ENCODE measurements at places on chromosomes 7 and 10. TPM values are rescaled to one million over a fixed set of nuclear protein-coding genes. Genes with fewer than 3 reads are reported as not detected.
A peak's percentile ranks its signal among the peaks of the same experiment; 100 is the strongest.

CRTAC1 gene
- 2.5 TPM for total RNA-seq

- no peak for DNase-seq
Measured at GRCh38 chr7:107312418-107312817, 143.6 kb downstream of the HBP1 start.

WEE2 gene
- not detected for total RNA-seq

- no peak for DNase-seq
Measured at GRCh38 chr10:101224910-101225823, 4.1 kb downstream of the LBX1 start.

- no peak for DNase-seq
Measured at GRCh38 chr7:138125598-138126111, 49.4 kb downstream of the AKR1D1 start.

DNA sequence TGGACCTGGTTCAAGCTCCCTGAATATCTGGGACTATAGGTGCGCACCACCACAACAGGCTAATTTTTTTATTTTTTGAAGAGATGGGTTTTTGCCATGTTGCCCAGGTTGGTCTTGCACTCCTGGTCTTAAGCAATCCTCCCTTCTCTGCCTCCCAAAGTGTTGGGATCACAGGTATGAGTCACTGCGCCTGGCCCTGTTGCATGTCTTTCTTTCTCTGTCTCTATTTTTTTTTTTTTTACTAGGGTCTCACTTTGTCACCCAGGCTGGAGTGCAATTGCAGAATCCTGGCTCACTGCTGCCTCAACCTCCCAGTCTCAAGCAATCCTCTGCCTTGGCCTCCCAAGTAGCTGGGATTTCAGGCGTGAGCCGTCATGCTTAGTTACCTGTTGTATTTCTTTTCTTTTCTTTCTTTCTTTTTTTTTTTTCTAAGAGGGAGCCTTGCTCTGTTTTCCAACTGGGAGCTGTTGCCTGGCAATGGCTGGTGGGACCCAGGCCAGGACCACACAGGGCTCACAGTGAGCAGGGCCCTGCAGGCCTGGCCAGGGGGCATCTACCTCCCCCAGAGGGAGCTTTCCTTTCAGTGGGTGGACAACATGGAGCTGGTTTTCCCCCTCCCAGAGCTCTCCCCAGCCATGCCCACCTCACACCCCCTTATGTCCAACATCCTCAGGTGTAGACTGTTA, 6.0 kb downstream of the MYL7 start:
- no peak for DNase-seq

TWIST1 gene
- total RNA-seq: 9.2 TPM

- DNase-seq: no peak
Measured at GRCh38 chr7:159197066-159197975, 52.7 kb upstream of the VIPR2 start.

DNA sequence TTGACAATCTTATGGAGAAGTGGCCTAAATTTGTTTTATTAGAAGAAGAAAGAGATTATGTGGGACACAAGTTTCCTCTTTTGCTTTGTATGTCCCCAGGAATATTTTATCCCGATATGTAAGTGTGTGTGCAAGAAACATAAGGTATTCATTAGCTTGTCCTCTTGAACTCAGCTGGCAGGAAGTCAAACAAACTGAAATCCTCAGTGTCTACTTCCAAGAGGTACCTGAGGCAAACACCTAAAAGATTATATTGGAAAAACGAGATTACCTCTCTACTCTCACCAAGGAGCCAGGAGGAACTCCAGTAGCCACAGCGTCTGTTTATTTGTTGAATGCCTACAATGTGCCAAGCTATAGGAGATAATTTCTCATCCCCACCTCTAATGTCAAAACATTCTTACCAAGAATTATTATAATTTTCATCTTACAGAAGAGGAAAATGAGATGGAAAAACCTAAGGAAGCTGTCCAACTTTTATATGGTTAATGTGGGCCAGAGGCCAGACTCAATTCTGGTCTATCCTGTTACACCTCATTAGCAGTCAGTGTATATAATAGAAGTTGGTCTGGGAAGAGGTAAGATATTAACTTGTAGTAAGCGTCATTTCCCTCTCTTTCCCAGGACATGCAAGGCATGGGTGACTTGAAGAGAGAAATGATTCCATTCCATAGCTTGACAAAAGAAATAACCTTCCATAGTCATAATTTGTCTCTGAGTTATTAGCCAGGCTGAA, 692.7 kb downstream of the MAGI2 start:
- DNase-seq: no peak

- DNase-seq: no peak
Measured at GRCh38 chr7:98771519-98771918, 98.3 kb downstream of the TMEM130 start.

DNA sequence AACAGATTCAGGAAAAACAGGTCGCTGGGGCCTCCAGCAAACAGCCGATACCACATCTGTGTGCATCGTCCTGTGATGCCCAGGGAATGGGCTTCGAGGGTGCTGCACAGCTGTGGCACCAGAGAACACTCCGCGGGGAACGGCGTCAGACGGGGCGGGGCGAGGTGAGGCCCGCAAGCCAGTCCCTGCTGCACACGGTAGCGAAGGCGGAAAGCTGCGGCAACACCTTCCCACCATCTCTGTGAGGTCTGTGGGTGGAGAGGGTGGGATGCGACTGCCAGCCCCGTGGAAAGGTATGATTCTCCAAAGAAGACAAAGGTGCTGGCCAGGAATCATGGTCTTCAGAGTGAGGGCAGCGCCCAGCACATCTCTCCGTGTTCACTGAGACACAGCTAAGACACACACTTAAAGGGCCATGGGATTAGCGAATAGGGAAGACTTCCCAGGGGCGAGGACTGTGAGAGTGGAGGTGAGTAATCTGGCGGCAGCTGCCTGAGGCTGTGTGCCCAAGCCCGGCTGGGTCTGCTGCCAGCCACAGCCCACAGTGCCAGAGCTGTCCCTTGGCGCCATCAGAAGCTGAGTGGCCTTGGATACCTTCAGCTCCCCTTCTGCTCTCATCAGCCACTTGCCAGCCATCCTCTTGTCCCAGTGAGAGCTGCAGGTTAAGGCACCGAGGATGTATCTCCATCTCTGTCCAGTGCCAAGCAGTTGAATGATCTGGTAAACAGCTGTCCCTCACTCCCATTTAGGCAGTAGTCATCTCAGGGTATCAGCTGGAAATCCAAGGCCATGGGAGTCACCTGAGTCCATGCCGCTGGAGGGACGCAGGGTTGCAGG, 17.6 kb downstream of the PRKAG2 start:
- no peak for DNase-seq

DNA sequence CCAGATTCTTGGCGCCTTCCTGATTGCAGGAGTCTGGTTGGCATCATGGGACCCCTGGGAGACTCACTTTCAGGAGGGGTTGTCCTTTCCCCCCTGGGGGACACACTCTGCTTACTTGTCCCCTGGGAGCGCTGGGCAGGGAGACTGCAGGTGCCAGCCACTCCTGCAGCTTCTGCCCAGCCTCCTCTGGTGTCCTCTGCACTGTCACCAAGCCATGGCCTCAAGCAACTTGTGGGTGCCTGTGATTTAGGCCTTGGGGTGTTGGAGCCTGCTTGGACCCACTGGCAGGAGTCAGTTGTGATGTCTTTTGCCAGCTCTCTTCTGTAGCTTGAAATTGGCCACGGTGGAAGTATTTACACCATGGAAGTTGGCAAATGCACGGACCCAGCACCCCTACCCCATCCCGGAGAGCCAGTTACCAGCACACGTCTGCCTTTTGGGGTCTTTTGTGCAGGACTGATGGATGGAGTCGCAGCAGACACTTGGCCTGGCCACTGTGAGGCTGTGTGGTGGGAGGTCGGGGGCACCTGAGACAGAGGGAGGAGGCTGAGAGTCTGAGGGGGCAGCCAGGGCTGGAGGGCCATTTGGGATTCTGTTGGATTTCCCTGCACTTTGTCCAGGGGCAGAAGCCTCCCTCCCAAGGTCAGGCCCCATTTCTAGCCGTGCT, 104.7 kb downstream of the LHPP start:
- DNase-seq: no peak

DNA sequence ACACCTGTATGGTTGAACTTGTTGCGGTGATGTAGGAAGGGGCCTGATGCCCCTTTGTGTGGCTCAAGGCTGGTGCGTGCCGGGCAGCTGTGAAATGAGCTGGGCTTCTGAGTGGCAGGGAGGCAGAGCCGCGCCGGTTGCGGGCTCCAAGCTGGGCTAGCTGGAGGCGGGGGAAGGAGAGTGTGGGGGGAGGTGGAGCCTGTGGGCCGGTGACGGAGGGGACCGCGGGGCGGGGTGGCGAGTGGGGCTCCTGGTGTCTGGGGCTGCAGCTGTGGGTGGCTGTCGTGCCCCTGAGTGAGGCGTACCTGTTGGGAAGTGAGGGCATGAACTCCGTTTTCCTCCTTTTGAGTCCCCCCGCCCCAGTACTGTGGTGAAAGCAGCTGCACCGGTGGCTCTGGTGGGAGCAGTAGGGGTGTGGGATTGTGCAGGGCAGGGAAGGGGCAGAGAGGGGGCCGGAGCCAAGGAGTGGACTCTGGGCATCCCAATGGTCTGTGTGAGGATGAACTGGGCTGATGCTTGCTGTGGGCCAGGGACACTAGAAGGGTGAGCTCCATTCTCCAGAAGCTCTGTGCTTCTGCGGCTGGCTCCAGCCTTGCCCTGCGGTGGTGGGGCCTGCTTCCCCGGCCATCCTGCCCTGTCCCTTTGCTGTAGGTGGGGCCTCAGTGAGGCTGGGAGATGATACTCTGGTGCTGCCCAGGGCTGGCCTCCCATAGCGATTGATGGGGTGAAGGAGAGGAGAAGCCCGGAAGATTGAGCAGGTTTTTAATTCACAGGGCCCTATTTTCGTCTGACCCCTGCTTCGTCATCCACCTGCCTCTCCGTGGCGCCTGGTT, 41.7 kb downstream of the INPP5A start:
- no peak for DNase-seq

DNA sequence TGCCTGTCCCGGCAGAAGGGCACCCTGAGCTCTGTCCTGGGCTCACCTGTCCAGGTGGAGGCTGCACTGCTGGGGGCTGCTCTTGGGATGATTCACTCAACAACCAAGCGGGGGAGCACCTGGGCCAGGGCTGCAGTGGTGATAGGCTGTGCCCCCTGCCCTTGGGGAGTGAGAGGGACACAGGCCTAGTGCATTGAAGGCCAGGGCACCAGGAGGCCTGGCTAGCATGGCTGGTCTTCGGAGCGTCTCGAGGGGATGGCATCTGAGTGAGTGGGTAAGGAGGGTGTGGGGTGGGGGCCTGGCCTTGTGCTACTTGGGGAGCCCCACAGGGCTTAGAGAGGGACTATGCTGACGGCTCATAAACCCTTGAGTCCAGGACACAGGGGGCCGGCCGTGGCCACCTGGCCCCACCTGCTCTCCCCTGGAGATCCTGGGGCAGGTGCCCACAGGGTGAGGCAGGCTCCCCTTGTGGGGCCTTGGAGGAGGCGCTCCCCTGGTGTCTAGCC, 3.1 kb downstream of the PWWP2B start:
- DNase-seq: no peak

DNA sequence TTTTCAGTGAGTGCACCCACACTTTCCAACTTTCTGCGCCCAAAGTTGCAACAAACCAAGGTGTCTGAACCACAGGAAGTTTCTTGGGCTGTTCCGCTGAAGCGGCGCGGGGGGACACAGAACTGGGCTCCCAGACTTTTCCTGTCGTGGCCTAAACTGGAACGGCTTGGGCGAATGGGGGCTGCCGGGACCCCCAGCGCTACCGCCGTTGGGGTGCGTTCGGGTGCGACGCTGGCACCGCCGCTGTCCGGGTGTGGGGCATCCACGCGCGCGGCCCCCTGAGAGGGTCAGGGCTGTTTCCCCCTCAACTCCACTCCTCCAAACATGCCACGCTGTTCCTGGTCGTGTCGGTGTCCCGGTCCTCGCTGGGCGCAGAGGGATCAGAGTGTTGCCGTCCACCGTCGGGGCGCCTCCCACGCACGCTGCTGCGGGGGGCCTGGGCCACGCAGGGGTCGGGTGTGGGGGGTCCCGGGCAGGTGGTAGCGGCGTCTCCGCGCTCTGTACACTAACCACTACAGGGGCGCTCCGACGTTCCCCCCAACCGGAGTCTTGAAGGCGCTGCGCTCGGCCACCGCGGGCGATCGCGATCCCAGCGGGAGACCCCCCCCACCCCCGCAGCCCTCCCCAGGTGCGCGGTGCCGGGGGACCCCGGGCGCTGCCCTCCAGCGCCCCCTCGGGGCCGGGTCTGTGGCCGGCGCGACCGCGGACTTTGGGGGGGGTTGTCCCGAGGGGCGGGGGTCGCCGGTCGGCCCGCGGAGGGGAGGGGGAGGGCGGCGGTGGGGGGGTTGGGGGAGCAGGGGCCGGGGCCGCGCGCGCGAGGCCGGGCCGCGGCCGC, 2.2 kb upstream of the CUX1 start:
- DNase-seq: no peak

GRCh38 chr10:118792526-118792925, 37.8 kb upstream of the CACUL1 start:
- no peak for DNase-seq

- peak; percentile 33 for DNase-seq
Measured at GRCh38 chr7:131625817-131626372, 69.5 kb upstream of the PODXL start.

GTF2IRD1 gene
- 5.4 TPM for total RNA-seq

DNA sequence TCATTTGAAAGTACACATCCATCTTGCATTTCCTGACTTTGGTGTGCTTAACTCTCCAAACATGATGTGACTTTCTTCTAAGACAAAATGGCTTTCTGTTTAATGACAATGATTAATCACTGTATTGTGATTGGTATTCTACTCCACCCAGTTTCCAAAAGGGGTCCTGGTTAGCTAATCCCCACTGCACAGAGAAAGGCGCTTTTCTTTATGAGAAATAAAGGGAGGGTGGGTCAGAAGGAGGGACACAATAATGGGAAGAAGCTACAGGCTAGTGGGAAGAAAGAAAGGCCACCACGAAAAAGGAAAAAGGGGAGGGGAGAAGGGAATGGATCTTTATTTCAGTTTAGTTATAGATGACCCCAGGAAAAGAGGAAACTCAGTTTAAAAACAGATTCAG, 69.2 kb downstream of the PRTFDC1 start:
- DNase-seq: no peak

- no peak for DNase-seq
Measured at GRCh38 chr7:117929237-117929636, 56.0 kb upstream of the CTTNBP2 start.

GRCh38 chr7:121119047-121119446, 130.5 kb downstream of the CPED1 start:
- no peak for DNase-seq

DNA sequence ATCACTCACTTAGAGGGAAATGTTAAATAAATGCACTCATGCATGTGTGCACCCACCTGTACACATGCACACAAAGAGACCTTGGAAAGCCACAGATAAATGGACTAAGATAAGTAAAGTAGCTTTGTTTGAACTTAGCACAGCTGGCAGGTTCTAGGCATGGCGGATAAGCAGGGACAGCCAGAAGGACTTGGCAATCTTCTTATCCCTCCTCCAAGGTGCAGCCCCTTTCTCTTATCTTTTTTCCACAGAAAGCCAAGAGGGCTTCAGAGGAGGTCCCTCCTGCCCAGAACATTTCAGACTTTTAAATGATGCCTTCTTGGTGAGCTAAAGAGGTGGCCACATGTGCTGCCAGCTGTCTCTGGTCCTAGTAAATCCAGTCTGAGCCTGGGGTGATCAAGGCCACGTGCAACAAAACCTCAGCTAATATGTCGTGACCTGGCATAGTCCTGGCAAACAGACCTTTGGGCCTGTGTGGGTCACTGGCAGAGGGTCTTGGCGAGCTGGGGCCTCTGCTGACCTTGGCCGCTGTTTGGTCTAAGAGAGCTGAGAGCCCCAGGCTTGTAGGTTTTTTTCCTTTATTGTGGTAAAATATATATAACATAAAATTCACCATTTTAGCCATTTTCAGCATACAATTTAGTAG, 43.2 kb upstream of the SLC35B4 start:
- no peak for DNase-seq

GRCh38 chr7:32659853-32660252, 164.6 kb downstream of the AVL9 start:
- no peak for DNase-seq

CROT gene
- total RNA-seq: 7.2 TPM

Measured in pulmonary artery endothelial cell (primary cell).